ENCODE measurements at places on chromosomes 7 and 10.

DNA sequence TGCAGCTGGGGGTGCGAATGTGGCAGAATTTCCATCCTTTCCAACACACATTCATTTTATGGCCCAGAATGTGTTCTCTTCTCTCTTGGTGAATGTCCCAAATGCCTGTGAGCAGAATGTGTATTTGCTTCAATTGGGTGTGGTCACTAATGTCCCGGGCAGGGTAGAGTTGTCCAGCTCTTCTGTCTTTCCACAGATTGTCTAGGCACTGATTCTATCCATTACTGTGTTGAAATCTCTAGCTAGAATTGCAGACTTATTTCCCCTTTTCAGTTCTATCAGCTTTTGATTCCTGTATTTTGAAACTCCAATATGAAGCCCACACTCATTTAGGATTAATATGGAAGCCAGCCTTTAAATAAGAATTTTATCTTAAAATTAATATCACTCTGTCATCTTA is 14.0 kb upstream of the AKR1E2 start:
- H3K27me3 ChIP-seq = peaks cover 3% of the 10 kb centered on the region
- no peak overlapping the region for H3K4me3 ChIP-seq
- H3K27ac ChIP-seq = no peak overlapping the region

DNA sequence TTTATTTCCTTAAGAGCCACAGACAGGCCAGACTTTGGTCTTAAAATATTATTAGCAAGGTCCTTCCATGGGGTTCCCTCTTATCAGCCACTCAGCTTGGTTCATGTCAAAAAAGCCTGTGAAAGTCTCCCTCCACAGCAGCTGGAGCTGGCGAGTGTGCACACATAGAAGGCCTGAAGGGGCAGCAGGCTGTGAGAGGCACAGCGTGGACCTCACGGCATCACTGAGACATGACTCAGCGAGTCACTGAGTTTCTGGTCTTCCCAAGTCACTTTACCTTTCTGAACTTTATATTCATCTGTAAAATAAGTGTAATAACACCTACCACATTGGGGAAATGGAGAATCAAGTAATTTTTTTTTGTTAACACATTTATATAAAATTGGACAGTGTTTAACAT is 8.7 kb downstream of the TAF3 start:
- no peak overlapping the region for H3K4me3 ChIP-seq
- peaks cover 3% of the 10 kb centered on the region for H3K4me1 ChIP-seq
- H3K27ac ChIP-seq = no peak overlapping the region
- peaks cover 49% of the 10 kb centered on the region for H3K36me3 ChIP-seq
- no peaks in the 10 kb centered on the region for H3K27me3 ChIP-seq

DNA sequence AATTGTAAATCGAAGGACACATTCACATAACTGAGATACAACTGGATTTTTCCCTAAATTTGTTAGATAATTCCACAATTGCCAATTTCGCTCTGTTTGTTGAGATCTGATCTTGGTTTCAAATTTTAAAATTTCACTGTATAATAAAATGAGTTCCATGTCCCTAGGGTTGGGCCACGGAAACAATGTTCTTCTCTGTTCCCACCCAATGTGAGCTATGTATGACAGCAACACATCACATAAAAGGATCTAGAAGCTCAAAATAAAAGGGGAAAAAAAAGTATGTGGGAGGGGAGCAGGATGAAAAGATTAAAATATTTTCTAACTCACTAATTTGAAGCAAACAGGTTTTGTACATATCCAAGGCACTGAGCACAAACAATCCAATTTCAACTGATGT is 287.8 kb upstream of the MKLN1 start:
- no peak for DNase-seq
- no peak overlapping the region for H3K4me3 ChIP-seq
- peaks cover 34% of the 10 kb centered on the region for H3K4me1 ChIP-seq
- no peaks in the 10 kb centered on the region for H3K27me3 ChIP-seq
- no peak overlapping the region for H3K27ac ChIP-seq

DNA sequence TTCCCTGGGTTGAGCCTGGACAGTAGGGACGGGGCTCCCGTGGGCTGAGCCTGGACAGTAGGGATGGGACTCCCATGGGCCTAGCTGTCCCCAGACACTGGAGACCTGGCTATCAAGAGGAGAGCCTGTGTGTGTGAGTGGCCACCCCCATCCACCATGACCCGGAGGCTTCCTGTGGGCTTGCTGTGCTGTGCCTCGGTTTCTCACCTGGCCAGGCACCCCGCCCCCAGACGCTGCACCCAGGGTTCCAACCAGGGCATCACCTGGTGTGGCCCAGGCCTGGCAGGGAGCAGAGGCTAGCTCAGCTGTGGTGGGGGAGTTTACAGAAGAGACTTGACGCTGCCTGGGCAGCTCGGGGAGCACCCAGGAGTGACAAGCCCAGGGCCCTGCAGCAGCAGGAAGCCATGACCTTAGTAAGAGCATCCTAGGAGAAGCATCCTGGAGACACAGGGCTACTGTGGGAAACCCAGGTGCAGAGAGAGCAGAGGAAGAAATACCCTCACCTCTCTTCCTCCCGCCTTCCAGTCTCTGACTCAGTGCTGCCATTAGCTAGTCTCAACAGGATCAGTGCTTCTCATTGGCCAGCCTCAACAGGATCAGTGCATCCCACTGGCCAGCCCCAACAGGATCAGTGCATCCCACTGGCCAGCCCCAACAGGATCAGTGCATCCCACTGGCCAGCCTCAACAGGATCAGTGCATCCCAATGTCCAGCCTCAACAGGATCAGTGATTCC is 61.0 kb downstream of the PDGFA start:
- no peaks in the 10 kb centered on the region for H3K36me3 ChIP-seq
- H3K4me1 ChIP-seq = no peaks in the 10 kb centered on the region
- no peak overlapping the region for H3K27ac ChIP-seq
- no peak overlapping the region for H3K4me3 ChIP-seq

Measured in activated T-helper 2 cell treated with anti-CD3 and anti-CD28 coated beads, Interferon-gamma antibody, Interleukin-2, Interleukin-4, amounts not matched to agents 10 μg/mL and 5 μg/mL and 100 μg/mL, durations not matched to agents 14 hours and 24 hours and 36 hours (primary cell).